ENCODE measurements at places on chromosomes 7 and 10.

DNA sequence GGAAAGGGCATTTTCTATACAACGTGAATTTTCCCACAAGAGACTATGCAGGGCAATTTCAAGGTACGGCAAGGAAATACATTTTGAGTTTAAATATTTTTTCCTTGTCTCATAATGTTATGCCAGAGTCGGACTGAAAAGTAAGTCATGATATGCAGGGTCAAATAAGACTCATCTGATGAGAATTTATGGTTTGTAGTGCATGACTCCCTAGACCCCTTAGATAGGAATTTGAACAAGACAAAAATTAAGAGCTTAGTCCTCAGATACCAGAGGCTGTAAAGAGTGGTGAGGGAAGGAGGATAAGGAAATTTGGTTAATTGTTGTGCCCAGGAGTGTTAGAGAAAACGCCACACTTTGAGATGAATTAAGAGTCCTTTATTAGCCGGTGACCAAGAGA, 616.6 kb downstream of the XPNPEP1 start:
- DNase-seq = no peak

- DNase-seq = no peak
Observed at GRCh38 chr7:5453566-5454075, 30.0 kb upstream of the TNRC18 start.

DNA sequence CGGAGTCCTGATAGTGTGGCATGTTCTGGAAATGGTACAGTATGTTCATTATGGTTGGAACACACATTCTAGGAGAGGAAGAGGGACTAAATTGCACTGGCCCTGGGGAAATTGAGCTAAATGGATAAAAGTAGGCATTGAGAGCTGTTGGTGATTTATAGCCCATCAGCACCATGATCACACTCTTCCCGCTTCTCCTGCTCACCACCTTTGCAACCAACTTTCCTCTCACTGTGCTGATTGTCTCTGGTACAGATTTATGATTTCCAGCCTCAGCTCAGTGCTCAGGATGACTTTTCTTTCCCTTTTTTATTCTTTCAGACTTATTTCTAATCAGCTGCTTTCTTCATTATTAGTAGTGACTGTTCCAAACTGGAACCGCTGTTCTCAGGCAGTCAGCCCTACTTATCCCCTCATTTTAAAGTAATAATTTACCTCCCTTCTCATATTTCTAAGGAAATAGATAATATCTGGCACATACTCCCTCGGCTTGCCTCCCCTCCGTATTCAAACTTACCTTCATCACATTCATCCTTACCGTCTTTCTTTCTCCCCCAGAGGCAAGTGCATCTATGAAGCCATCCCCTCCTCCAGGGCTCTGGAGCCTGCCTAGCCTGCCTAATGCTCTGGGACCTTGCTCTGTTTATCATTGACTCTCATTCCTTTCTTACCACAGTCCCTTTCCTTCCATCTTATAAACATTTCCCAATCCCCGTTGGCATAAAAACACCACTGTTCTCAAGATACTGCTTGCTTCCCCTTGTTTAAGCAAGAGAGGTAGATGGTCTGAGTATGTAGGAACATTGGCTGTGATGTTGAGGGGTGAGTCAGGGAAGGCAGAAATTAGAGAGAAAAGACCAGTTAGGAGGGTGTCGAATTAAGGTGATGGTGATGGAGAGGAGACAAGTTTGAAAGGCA, 51.6 kb upstream of the RPA3 start:
- no peak for DNase-seq

DNA sequence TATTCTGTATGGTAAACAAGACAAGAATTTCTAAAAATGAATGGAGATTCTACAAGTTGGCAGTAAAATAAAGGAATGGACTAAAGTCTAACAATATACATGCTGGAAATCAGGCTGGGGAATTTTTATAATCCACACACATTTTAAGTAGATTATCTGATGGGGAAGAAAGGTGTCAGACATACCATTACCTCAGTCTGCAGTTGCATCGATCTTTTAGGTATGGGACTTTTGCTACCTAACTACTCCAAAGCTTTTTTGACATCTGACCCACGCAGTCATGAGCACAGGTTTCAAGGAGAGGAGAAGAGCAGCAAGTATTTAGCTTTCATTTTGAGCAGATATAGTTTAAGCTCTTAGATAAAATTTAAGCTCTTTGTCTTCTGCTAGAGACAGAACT, 113.0 kb downstream of the ZNF438 start:
- no peak for DNase-seq

DNA sequence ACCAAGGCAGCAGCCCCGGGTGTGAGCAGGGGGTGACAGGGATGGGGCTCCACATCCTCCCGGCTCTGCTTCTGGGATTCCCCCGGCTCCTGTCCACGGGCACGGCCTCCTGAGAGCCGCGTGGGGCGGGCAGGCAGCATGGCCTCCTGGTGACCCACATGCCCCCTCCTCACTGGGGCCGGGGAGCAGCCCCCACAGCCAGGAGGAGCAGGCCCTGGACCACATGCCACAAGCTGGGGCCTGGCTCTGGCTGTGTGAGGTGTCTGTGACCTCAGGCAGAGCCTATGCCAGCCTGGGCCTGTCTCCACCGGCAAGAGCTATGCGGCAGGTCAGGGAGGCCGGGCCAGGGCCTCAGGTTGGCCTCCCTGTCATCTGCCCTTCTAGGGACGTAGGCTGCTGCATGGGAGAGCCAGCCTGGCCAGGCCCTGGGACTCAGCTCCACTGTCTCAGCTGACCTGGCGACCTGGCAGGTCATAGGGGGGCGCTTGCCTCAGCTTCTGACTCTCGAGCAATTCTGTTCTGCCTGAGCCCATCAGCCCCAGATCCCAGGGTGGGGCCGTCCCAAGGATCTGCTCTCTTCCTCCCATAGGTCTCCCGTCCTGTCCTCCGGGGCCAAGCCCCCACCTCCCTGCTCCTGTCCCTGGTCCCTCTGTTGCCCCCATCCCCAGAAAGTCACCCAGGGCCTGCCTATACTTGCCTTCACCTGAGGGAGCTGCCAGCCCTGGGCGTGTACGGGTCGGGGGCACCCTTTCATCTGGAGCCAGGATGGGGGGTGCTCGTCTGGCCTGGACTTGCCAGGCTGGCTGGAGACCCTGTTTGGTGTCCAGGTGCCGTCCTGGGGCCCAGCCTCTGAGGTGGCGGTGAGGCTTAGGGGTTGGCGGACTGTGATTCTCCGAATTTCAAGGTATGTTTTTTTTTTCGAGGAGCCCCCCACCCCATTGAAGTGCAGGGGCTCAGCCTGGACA, 3.9 kb upstream of the TMEM184A start:
- no peak for DNase-seq

- DNase-seq = no peak
Observed at GRCh38 chr7:74051193-74051592, 23.2 kb downstream of the ELN start.

GRCh38 chr7:21504021-21504420, 38.8 kb upstream of the DNAH11 start:
- DNase-seq = no peak

DNA sequence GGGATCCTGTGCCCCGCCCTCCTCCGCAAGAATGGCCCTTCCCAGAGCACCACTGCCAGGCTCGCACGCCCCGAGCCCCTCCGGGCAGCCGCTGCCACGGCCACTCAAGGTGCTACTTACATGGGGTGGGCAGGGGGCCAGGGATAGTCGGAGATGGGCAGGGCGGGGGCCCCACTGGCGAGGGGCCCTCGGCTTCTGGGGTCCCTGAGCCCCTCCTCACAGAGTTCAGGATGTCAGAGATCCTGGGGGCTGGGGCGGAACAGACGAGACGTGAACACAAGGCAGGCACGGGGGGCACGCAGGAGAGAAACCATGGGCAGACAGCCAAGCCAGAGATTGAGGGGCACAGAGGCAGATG, 25.6 kb downstream of the YKT6 start:
- no peak for DNase-seq

GRCh38 chr10:9848278-9848677, 1169.4 kb upstream of the CELF2 start:
- no peak for DNase-seq

DNA sequence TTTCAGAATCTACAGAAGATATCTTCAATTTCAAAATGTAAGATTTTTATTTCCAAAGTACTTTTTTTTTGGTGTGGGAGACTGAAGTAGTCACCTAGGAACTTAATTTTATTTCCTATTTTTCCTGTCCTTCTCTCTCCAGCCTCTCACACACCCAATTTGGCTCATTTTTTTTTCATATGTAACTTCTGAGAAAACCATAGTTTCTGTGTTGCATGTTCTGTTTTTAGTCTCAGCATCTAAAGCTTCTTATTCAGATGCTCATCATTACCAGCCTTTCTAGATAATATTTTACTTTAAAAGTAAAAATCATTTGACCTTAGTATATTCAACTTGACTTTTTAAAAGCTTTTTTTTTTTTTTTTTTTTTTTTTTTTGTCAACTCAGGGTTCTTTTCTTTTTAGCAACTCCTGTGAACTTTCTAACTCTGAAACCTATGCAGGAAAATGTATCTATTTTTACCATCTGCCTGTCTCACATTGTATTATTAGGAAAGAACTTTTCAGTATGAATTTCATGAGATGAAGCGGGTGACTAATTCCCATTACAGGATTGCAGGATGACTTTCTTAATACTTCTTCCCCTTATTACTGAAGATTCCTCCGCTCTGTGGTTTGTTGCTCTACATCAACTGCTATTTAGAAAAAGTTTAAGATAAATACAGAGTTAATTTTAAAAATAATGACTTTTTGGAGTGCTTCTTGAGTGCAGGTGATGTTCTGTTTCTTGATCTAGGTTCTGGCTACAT, 73.6 kb upstream of the LSM8 start:
- no peak for DNase-seq

DNA sequence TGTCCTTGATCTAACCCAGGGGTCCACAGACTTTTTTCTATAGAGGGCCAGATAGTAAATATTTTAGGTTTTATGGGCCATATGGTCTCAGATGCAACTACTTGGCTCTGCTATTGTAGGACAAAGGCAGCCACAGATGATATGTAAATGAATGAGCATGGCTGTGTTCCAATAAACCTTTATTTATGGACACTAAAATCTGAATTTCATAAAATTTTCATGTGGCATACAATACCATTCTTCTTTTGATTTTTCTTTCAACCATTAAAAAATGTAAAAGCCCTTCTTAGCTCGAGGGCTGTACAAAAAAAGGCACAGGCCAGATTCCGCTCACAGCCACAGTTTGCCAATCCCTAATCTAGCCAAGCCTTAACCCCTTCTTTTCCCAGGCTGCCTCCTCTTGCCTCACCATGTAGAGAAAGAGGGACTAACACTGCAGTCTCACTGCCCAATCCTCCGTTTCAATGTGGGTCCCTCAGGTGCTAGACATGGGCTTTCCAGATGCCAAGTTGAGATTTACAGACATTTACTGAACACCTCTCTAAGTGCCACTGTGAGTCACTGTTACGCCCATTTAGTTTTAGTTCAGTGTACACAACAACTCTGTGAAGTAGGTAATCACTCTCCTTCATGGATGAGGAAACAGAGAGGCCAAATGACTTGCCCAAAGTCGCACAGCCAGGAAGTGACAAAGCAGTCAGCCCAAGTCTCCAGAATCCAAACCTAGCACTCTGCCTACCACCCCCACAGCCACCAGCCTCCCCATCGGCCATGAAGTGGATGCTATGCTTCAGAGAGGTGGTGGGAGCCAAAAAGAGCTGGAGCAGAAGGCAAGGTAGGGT, 132.6 kb upstream of the PDLIM1 start:
- DNase-seq = no peak

All from activated naive CD4-positive, alpha-beta T cell treated with Interleukin-2 at 50 U/mL for 16 hours (primary cell).